ENCODE measurements at places on chromosomes 2 and 18.
A peak's percentile ranks its signal among the peaks of the same experiment; 100 is the strongest.

DNA sequence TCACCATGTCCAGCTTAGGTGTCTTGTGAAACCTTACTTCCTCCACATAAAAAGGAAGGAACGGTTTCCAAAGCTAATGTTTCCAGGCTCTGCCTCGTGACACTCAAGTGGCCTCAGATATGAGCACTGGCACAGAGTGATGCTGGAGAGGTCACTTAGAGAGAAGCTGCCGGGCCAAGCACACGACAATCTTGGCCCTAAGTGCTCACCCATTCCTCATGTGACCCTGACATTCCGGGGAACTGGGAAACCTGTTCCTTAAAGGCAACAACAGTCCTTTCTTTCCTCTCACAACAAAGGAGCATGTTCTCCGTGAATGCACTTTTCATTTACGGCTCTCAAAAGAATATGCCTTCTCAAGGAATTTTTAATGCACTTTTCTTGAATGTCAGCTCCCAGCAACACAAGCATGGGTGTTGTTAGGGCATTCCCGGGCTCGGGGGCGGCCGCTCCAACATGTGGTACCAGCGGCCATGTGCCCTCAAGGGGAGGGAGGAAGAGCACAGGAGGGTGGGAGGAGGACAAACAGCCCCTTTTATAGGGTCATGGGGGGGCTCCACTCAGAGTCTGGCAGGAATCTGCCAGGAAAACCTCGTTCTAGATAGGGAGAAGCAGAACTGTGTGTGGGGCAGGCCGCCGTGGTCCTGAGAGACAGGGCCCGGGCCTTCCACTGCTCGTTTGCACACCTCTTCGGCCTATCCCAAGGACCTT, 118.6 kb downstream of the MBP start:
- no peak for DNase-seq

DNA sequence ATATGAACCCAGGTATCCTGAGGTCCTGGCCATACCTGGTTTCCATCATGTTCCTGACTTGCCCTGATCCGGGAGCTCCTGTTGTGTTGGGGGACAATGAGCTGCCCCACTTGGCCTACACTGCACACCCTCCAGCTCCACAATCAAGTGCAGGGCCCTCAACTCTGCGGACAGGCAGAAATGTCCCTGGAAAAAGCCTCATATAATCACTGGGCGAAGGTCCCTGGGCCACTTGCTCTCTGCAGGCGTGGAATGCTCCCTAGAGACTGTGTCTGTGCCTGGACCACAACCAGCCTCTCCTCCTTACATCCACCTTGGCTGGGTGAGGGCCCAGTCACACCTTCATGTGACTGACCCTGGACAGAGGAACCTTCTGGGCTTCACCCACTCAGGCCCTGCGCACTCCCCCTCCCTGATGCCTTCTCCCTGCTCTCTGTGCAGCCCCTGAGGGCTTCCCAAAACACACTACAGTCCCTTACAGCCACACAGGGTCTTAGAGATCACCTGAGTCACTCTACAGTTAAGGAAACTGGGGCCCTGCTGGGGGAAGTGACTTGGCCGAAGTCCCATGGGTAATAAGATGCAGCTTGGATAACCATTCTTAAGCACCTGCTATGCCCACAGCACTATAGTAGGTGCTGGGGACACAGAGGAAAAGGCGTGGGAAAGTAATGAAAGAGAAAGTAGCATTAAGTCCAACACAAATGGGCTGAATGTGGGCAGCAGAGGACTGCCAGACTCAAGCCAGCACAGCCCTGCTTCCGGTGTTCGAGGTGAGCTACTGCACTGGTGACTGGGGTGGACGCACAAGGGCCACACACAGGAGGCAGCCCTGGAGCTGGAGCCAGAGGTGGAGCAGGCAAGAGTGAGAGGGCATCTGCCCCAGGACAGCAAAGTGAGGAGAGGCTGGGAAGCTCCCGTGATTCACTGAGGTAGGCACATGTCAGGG, 9.8 kb downstream of the BOLA3 start:
- DNase-seq, result no peak

DNA sequence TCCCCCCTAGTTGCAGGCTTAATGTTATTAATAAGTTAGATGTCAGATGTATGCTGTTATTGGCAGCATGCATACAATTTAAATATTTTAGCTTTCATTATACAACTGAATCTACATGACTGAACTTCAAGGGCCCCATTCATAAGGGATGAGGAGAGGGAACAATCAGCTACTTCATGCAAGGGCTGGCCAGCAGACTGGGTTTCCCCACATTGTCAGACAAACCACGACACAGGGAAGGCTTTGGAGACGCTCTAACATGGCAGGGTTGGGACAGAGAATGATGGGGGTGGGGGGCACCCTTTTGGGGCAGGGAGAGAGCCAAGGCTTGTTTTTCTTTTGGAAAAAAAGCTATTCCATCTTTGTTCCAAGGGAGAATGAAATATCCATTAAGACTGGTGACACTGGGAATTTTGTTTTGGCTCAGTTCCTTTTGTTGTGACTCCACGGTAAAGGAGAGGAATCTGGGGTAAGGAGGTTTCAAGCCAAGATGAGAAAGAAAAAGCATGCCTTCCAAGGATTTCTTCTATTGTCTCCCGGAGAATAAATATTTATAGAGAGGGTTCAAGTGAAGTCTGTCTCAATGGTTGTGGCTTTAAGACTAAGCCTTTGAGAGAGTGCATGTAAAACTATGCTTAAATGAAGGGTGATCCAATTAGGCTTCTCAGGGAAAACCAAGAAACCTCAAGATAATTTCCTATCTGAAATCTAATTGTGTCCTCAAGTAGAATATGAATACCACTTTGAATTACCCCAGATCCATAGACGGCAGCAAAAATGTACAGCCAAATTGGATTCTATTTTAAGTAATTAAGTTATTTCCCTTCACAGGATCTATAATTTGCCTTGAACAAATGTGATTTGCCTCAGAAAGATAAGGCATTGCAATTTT, 5.4 kb downstream of the CXCR4 start:
- peak; percentile 61 for DNase-seq

DNA sequence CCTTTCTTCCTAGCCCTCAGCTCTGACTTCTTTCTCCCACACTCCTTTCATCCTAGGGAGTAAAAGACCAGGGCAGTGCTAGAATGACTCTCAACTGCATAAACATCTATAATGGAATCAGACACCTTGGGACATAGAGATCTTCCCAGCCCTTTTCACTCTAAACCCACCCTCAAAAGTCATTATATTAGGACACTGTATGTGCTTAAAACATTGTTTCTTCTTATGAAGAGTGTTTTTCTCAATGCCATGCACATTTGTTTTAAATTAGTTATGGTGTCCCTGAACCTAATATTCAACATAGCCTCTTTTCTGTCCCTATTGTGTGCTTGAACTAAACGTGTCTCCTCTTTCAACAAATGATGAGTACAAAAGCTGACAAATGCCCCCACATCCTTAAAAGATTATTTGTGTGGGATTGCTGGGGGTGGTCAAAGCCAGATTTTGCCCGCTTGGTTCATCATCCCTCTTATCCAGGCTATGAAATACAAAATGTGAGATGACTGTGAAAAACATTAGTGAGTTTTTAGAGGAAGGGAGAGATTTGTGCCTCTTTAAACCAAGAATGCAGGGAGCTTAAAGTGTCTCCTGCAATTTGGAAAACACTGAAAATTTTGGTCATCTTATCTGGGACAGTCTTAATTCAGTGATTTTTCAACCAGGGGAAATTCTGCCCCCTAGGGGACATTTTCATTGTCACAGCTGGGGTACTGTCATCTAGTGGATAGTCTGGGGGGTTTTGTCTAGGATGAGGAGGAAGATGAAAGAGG, 29.0 kb downstream of the SERPINB5 start:
- peak; percentile 16 for DNase-seq

DNA sequence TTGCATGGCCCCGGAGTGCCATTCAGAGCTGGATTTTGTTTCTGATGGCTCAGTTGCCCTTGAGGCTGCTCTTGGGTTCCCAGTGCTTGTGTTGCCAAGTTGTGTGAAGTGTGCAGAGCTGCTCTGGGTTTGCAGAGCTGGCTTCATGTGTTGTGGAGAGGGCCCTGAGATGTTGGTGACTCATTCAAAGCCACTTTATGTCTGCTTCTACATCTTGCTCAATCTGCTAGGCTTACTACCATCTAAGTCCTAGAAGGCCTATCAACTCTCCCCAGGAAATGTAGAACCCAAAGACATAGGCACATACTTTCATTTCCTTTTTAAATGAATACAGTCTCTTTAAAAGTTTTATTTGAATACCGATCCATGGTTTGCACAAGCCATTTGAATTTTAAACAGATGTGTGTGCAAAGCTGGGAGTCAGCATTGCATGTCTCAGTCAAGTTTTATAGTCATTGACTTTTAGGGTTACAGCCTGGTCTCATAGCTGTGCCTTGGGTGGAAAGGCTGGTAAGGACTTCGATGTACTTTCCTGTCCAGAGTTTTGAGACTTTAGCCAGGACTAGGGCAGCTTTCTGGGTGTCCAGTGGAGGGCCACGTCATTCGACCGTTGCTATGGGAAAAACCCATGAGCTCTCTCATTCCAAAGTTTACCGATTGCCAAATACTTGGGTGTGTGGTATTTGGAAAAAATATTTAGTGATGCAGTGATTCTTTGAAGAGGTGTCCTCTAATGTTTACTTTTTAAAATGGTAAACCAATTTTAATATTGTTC, 105.0 kb downstream of the LTBP1 start:
- no peak for DNase-seq

DNA sequence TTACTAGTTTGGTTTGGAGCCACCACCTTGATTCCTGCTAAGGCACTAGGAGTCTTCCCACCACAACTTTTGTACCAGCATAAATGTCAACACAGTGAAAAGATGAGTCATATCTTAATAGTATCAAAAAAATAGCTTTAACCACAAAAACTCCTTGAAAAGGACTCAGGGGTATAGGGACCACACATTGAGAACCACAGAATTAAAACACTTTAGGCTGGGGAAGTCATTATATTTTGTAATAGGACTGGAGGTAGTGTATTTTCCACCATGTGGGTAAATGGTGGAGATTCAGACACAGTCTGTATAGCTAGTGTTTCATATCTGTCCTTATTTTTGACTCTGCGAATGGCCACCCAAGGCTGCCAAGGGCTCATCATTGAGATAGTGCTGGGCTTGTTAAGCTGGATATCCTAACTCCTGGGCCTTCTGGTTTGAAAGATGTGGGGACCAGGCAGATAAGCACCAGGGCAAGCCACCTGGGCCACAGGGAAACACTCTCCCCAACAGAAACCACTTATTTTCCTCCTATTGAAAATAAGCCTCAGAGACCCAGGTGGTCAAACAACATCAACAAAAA, 19.1 kb upstream of the FHL2 start:
- no peak for DNase-seq
